ENCODE measurements at places on chromosomes 16 and 17.

DNA sequence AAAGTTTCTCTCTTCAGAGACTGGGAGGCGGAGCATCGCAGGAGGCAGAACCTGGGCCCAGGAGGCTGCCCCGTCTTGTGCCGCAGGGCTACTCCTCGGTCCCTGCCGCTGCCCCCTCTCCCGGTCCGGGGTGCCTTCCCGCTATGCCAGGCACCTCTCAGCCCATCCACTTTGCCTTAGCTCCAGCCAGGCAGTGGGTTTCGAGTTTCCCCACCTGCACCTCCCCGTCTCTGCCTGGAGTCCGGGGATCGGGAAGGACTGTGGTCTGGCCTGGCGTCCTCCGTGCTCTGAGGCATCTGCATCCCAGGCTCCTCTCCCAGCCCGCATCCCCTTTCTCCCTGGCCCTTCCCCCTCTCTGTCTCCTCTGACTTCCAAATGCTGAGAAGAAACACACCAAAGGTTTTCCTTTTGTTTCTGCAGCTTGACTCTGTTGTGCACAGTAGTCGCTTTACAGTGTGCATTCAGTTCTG is 26.8 kb upstream of the PIK3R6 start:
- DNase-seq: no peak

DNA sequence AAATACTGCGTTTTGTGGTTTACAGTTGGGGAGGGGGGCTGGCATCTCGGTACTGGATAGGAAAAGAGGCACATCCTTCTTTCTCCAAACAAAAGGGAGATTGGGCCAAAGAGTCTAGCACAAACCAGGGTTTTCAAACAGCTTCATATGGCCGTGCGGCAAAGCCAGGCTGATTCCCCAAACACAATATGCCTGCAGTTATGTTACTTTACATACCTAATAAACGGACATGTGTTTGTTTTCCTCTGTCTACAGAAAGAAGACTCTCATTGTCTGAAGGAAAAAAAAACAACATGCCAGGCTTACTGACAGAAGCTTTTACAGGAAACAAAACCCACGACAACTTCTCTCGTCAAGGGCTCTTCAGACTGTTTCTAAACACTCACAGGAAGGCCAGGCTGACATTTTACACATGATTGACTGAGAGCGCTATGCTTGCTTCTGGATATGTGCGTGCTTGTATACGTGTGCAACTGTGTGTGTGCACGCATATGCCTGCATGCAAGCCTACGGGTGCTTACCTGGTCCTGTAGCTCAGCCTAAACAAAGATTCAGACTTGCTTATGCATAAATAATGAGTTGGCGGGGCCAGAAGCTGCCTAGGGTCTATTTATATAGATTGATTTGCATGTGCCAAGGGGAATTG is 461.0 kb upstream of the C16orf82 start:
- no peak for DNase-seq

GRCh38 chr17:77873500-77874302 is 84.8 kb upstream of the TNRC6C start:
- no peak for DNase-seq

- no peak for DNase-seq
Measured at GRCh38 chr17:2598166-2598565, 4.7 kb downstream of the PAFAH1B1 start.

DNA sequence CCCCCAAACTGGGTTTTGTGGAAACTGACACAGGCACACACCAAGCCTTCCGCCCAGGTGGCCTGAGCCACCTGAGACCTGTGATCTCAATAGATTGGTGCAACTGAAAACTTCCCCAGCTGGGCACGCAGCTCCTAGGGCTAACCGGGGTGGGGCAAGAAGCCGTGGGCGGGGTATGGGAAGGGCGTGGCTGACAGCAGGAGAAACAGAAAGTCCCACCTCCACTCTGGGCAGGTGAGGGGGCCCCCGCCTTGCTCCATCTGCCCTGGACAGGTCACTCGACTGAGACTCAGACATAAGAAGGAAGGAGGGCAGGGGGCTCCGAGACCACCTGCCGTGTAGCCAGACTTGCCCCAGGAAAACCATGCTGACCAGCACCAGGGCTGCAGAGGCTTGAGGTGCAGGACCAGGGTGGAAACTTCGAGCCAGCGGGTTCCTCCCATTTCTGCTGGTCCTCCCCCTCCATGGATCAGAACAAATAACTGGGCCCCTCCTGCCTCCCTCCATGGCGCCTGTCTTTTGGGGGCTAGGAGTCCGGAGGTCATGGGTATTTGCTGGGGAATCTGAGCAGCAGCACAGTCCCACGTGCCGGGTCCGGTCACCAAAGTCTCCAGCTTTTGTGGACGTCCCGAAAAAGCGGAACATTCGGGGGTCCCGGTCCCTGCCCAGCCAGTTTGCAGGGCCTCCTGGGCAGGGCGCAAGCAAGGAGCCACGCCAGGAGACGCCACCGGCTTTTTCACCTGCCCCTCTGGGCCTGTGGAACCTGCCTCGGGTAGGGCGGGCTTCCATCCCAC is 1.3 kb downstream of the TIMP2 start:
- DNase-seq: peak; percentile 28

GRCh38 chr17:64190472-64190871 is 60.5 kb upstream of the ERN1 start:
- DNase-seq: no peak

- DNase-seq: no peak
Measured at GRCh38 chr16:83336603-83337002, 471.2 kb upstream of the HSBP1 start.

DNA sequence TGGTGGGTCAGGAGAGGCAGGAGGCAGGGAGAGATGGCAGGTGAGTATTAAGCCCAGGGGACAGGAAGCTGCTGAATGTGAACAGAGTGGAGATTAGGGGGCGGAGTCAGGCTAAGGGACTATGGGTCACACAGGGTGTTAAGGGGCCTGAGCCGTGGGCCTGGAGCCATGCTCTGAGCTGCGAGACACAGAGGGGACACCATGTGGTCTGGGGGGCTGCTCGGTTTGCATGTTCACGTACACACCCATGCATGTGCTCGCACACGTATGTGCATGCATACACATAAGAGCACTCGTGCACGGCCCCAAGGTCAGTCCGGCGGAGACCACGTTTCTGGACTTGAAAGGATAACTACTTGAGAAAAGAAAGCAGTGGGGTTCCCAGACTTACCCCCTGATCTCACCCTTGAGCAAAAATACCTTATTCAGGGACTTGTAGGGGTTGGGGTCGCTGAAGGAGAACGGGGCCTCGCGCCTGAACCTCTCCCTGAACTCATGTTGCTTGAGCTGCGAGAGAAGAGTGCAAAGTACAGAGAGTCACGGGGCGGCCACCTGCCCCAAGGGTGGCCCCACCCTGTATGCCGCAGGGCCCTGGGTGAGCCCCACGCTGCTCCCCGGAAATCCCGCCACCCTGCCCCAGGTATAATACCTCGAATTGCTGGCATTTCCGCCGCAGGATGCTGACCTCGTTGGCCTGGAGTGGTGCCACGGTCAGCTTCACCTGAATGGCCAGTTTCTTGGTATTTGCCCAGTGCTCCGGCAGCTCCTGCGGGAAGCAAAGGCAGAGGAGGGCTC is 50.8 kb downstream of the DNAH17 start:
- no peak for DNase-seq

DNA sequence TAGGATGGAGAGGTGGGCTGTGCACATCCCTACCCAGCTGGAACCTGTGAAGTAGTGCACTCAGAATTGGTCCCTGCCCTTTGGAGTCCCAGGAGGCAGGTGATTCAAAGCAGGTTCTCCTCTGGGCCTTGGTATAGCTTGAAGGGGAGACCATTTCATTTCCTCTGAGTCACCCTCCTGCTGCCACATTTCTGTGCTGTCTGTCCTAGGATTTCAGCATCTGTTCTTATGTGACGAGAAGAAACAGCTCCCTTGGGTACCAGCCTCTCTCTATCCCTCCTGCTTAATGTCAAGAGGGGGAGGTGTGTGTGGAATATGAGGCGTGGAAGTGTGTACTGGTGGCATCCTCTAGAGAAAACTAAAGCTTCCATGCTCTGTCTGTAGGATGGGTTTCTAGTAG is 5.0 kb upstream of the NFE2L1 start:
- no peak for DNase-seq

GRCh38 chr17:79796444-79796762 is 474 bp downstream of the CBX8 start:
- no peak for DNase-seq

DNA sequence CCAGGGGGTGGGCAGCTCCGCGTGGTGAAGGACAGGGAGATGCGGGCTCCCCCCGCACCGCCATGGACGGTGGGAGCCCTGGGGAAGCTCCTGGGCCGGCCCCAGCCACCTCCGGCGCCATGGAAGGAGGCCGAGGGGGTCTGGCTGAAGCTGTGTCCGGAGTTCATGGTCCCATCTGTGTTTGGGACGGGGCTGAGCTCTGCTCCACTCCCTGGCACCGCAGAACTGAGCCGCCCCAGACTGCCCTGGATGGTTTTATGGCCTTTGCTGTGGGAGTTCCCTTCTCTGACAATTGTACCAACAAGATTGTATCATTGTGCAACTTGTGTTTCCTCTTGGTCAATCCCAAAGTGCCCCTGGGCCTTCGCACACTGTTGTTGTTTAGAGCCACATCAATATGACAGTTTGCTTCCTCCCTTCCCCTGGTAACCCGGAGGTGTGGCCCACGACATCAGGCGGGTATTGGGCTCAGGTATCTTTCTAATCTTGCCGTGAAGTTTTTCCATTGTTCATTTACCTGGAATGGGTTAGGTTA is 942 bp downstream of the KRT23 start:
- no peak for DNase-seq

DNA sequence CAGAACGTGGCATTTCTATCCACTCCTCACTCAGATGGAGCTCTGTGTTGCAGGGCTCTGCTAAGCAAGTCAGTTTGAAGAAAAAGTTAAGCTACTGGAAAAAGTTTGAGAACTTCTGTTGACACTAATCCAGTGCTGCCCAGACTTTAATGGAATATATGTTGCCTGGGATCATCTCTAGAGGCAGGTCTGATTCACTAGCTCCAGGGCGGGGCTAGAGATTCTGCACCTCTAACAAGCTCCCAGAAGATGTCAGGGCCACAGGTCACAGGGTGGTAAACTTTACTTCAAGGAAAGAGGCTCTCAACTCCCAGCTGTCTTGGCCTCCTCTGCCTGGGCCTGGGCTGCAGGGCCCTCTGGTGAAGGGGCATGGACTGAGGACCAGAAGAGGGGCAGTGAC is 6.8 kb downstream of the TTYH2 start:
- DNase-seq: no peak

- no peak for DNase-seq
Measured at GRCh38 chr16:85945424-85945751, 46.4 kb downstream of the IRF8 start.

GRCh38 chr16:31664683-31665482 is 137.2 kb downstream of the AHSP start:
- no peak for DNase-seq

DNA sequence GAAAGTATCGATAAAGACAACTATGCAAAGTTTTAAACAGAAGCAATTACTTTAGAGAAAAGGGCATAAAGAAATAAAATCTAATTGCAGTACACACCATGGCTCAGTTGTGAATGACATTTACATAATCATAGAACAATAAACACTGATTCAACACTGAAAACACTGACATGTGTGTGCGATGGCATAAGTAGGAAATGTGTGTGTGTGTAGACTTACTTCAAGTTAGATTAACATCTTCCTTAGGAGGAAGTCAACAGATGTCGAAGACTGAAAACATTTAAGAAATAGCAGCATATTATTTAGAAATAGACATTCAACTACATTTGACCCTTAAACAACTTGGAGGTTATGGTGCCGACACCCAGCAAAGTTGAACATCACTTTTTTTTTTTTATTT is 172.4 kb downstream of the STX8 start:
- DNase-seq: no peak

DNA sequence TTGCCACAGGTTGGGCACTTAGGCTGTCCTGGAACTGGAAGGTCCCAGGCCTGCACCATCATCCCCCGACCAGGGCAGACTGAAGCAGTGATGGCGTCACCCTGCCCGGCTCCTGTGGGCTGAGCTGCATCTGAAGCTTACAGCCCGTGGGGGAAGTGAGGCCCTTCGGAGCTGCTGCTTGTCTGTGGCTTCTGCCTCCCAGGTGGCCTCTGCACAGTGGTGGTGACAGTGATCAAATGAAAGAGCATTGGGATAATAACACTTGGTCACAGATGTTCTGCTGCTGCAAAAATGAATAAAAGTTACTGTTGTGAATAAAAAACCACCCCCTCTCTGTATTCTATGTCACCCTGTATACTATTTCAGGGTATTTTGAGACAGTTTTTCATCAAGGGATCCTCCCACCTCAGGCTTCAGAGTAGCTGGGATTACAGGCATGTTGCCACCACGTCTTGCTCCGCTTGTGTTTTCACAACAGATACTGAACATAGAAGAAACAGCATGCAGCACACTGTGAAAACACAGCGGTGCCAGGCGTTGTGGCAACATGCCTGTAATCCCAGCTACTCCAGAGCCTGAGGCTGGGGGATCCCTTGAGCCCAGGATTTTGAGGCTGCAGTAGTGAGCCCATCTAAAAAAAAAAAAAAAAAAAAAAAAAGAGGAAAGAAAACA is 165.0 kb downstream of the LGALS9B start:
- no peak for DNase-seq

DNA sequence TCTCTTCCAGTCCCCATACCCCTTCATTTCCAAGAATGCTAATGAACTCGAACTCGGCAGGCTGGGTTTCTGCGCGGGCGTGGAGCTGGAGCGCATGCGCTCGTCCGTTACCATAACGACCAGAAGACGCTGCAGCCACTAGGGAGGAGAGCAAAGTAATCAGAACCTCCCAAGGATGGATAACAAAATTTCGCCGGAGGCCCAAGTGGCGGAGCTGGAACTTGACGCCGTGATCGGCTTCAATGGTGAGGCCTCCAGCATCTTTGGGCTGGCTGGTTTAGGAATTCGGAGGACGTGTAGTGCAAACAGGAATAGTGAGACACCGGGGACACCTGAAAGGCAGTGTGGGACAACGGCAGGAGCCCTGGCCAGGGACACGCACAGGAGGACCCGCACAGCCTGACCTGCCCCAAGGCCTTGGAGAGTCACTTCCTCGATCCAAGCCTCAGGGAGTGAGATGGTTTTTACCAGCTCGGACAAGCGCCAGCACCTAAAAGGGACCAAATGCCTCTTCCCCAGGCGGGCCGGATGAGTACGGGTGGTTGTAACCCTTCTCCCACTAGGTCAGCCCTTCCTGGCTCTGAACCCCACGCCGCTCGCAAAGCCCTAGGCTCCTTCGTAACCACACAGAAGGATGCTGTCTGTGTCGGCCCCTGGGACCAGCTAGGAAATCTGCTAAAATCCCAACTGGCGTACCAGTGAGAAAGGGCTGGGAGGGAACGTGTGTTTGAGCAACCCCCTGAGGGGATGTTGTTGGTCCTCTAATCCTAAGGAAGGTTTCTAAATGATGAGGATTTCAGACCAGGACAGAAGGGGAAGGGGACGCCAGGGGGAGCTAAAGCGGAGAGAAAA is at the start of gene CFAP52:
Gene CFAP52 (plus strand): TSS at position 122 of the 852 bp plus-strand sequence. CDS start 54 bp downstream, at position 176.
- peak; percentile 54 for DNase-seq

DNA sequence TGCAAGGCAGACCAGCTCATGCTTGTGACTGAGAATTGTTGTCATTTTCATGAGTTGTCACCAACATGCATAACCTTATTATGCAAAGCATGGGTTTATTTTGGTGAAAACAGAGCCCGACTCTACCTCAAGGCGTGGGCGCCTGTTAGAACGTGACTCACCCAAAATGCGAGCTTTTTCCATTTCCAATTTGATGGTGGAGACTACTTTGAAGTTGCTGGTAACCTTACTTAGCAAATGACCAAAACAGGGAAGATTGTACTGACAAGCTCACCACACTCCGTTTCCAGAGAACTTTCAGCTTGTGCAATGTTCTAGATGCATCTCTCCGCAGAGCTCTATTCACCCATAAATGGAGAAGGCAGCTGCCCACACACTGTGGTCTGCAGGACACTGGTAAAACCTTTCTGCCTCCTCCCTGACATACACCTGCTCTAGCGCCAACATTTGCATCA is 284.5 kb downstream of the MAF start:
- DNase-seq: no peak
